ENCODE measurements at places on chromosomes 6 and 20.

- no peak for DNase-seq
Measured at GRCh38 chr6:143859891-143860660, 4.2 kb upstream of the ZC2HC1B start.

DNA sequence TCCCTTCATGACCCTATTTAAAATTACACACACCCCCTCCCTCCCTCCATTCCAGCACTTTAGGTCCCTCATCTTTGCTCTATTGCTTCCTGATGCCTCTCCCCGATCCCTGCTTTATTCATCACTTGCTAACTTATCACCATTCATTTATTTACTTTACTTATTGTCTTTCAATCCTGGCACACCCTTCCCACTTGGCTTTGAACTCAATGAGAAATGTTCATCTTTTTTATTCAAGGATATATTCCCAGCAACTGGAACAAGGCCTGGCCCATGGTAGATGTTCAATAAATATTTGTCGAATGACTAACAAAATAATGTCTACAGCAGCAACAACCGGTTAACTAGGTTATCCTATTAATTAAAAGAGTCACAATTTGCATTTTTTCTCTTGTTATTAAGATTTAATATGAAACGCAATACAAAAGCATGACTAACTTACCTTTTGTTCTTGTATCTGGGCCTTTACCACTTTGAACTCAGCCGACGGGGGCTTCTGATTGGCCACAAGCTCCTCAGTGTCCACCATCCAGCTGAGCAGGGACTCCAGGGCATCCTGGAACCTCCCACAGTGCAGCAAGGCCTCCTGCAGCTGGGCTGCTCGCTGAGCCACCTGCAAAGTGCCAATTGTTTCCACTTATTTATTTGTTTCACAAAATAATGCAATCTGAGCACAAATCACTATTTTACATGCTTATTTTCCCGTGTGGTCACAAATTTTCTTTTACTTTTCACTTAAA, 107.8 kb downstream of the DST start:
- DNase-seq: no peak

- no peak for DNase-seq
Measured at GRCh38 chr6:15555101-15556038, 107.5 kb downstream of the DTNBP1 start.

DNA sequence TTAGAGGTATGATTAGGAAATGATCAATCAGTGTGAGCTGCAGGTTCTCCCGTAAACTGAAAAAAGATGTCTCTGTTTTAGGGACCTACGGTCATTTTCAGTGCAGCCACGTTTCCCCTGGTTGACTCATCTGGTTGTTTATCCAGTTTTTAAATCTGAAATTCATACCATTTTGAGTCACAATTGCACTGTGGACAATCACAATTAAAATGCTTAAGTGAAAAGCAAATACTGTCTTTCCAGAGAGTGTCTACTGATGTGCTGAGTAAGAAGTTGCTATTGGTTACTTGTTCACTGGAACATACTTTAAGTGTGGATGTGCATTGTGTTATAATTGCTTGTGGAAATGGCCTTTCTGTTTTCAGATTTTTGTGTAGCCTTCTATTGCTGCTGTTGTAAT, 305.1 kb upstream of the SASH1 start:
- no peak for DNase-seq

DNA sequence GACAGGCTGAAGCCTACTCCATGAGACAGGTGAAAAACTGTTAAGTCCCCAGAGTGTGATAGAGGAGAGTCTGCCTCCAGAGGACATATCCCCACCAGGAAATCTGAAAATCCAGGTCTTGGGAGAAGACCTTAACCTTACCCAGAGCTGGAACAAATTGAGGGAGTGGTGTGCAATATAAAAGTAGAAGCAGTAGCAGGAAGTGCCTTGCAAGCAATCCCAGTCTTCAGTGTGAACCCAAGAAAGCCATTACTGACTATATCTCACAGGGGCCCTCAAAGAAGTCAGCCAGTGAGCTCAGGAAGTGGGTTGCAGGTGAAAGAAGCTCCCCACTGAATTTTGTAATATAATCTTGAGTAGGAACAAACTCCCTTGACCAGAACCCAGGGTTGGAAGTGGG, 41.9 kb upstream of the PKIB start:
- DNase-seq: no peak

- DNase-seq: no peak
Measured at GRCh38 chr20:64006902-64007301, 26.0 kb downstream of the PRPF6 start.

DNA sequence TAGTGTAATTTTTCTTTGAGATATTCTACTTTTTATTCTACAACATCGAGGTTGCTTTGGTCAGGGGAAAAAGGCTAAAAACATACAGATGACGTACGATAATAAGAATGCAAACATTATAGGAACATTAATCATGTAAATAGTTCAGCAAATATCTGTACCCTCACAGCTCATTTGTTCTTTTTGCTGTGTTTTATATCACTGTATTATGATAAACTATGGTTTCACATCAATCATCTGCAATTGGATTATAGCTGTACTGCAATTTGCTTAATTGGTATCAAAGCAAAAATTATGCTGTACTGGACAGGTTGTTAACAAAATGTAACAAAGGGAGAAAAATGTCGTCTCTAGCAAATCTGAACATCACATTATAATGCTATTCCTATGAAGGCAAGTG, 597.1 kb downstream of the EPHA7 start:
- DNase-seq: no peak

- no peak for DNase-seq
Measured at GRCh38 chr20:51379601-51380341, 162.7 kb downstream of the NFATC2 start.

DNA sequence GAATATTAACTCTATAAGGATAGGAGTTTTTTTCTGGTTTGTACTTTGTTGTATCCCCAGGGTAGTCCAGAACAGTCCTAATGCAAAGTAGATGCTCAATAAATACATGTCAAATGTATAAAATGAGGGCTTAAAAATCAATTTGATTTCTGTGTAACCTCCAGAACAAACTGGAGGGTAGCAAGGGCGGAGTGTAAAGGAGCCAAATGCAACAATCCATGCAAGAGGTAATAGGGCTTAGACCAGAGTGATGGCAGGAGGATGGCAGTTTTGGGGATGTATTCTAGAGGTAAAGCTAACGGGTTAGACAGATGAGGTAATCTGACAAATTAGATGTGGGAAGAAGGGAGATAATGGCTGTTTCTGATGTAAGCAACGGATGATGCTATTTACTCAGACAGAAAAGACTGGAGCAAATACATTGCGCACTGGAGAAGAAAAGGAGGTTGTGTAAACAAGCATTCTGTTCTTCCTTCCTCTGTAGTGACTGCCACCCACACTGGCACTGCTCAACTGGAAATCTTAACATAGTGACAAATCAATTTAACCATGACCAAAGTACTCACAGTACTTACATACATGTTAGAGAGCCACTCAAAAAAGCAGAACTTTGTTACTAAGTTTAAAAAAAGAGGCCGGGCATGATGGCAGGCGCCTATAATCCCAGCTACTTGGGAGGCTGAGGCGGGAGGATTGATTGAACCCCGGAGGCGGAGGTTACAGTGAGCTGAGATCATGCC, 2.0 kb downstream of the ZNF318 start:
- DNase-seq: no peak

Measured in CD4-positive, alpha-beta T cell treated with Interleukin-6 at 100 ng/mL for 8 hours (primary cell).